ENCODE measurements at places on chromosomes 16 and 17.

DNA sequence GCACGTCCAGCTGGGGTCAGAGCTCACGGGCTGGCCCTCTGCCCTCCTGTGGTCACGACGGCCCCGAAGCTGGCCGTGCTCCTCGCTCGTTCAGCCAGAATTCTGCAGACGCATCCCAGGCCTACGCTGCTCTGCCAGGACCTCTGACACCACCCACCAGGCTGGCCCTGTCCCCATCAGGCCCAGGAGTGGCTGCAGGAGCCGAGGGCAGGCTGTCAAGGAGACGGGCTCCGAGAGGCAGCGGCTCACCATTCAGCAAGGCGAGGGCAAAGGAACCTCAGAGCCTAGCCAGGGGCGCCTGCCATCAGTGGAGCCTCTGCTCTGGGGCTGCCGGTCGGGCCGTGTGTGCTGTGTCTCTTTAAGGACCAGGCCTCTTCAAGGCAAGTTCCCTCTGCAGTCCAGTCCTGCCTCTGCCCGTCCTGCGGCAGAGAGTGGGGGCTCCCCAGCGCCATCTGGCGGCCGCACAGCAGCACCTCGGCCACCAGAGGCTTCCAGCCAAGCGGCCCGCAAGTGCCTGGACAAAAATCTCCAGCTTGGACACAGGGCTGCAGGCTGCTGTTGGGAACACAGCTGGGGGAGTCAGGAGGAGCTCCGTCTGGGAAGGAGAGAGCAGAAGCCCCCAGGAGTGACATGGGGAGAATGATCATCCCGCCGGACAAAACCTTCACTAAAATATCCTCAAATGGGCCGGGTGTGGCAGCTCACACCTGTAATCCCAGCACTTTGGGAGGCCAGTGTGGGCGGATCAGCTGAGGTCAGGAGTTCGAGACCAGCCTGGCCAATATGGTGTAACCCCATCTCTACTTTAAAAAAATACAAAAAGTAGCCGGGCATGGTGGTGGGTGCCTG, 7.4 kb upstream of the ABR start:
- DNase-seq = peak; percentile 90

DNA sequence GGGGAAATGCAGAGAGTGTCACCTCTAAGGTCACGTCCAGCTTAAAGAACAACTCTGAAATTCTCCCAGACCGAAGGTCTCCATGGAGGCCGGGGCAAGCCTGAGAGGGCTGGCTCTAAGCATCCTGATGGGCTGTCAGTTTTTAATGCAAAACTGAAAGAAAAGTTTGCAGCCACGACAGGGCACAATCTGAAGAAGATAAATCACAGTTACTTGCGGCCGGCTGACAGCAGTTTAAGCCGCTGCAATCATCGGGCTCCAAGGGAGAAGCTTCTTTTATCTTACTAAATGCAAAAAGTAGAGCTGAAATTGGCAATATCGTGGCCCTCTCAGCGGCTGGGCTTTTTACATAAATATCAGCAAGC, 168.8 kb downstream of the CYLD start:
- DNase-seq = no peak

DNA sequence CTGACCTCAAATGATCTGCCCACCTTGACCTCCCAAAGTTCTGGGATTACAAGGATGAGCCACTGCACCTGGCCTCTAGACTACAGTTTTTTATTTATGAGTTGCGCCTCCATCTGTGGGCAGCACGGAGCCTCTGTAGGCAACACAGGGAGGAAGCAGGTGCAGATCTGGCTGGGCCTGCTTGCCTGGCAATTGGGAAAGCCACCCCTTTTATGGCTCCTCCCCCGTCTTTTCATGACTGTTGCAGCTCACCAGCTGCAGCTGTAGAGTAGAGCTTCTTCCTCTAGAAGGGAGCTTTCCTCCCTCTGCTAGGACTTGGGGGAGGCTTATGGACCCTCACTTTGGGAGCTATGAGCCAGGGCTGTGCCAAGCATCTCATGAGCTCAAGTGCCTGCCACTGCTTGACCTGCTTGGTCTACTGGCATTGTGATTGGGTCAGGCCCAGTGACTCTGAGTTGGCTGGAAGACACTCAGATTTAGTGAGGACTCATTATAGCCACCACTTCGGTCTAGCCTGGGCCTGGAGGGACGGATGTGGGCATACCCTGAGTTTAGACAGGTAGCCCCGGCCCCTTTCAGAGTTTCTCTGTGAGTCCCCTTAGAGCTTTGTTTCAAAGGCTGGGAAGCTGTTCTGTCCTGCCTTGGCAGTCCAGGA, 6.9 kb upstream of the SLC7A6 start:
- no peak for DNase-seq

GRCh38 chr16:30340621-30341020, 14.5 kb downstream of the CD2BP2 start:
- no peak for DNase-seq

DNA sequence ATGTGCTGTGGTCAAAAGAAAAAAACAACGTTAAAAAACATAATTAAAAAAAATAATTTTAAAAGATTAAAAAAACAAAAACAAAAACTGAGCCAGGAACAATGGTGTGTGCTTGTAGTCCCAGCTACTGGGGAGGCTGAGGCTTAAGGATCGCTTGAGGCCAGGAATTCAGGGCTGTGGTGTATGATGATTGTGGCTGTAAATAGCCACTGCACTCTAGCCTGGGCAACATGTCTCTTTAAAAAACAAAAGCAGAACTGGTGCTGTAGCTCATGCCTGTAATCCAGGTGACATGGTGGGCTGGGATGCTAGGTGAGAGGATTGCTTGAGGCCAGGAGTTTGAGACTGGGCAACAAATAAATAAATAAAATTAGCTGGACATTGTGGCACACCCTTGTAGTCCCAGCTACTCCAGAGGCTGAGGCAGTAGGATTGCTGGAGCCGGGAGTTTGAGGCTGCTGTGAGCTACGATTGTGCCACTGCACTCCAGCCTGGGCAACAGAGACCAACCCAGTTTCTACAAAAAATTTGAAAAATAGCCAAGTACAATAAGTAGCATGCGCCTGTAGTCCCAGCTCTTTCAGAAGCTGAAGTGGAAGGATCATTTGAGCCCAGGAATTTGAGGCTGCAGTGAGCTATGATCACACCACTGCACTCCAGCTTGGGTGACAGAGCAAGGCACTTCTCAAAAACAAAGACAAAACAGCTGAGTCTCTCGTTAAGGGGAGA, 43.6 kb downstream of the NFATC3 start:
- no peak for DNase-seq

DNA sequence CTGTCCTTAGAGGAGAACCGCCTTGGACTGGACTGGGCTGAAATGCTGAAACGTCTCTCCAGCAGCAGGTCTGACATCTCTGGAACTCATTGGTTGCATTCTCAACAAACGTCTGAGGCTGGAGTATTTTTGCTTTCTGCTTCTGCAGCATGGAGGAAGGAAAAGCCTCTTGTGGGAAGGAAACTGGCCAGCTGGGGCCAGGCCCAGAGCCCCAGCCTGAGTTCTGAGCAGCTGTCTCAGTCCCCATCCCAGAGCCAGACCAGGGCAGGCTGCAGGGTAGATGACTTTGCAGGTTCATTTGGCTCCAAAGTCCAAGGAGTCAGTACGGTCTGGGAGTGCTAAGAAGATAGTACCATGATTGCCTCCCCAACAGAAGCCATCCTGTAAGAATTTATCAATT, 18.3 kb downstream of the TEKT3 start:
- DNase-seq = peak; percentile 33

DNA sequence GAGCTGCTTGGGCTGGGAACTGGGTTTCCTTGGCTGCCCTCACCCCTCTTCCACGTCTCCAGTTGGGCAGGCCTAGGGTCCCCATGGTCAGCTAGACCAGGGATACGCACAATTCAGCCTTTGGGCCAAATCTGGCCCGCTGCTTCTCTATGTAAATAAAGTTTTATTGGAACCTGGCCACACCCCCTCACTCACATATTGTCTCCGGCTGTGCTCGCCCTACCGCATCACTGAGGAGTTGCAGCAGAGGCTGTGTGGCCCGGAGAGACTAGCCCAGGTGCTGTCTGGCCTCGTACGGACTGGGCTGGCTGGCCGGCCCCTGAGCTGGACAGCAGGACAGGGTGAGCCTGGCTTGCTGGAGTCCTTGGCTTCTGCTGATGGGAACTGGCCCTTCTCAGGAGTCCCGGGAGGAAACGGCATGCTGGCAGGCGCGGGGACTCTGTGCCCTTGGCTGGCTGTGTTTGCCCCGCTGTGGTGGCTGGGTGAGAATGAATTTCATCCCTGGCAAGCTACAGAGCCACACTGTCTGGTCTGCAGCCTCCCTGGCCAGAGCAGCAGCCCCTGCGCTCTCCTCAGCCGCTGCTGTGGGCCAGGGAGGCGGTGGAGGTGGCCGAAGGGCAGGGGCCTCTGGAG, 82.0 kb downstream of the ENGASE start:
- DNase-seq = no peak

- DNase-seq = peak; percentile 48
These were observed at the start of gene ZNF768 for GRCh38 chr16:30526137-30526822. TSS of gene ZNF768 (minus strand) at chr16:30526566. CDS start at chr16:30526413, 153 bp downstream.

DNA sequence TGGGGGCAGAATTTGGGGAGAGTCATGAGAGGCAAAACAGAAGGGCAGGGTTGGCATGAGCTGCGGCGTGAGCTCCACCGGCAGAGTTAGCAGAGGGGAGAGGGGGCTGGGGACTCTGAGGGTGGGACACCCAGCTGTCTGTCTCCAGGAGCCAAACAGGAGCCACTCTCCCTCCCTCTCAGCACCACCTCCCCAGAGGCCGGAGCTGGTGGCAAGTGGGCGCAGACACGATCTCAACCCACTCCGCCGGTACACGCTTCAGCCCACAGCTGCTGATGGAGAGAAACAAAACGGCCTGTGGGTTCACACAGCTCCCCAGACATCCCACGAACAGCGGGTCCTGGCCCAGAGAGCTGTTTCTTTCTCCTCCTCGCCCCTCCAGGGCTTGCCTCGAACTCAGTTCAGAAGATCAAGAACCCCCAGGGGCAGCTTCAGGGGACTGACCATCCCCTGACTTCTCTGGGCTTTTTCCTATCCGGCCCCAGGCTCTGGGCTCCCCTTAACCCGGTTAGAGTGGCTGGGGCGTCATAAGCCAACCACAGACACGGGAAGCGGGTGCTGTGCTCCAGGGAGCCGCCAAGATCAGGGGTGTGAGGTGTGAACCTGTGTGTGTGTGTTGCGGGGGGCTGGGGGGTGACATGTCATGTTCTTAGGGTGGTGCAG, 7.6 kb downstream of the RHBDF2 start:
- peak; percentile 24 for DNase-seq

- no peak for DNase-seq
These were observed 54.9 kb downstream of the SNX11 start for GRCh38 chr17:48162306-48162934.

- DNase-seq = peak; percentile 86
These were observed 1.6 kb downstream of the RIPOR1 start for GRCh38 chr16:67530013-67530939.
